ENCODE measurements at places on chromosomes 12 and 14. TPM values are rescaled to one million over a fixed set of nuclear protein-coding genes. Genes with fewer than 3 reads are reported as not detected.

The BCL2L2 gene
- 44.9 TPM for total RNA-seq

The PRB2 gene
- not detected for total RNA-seq

GRCh38 chr12:108691998-108692808 is 39.1 kb downstream of the CORO1C start:
- H3K36me3 ChIP-seq: no peaks in the 10 kb centered on the region
- peak overlapping the region; percentile 44 for H3K4me3 ChIP-seq

GRCh38 chr14:105525861-105526775 is at the start of gene TMEM121:
TMEM121 (plus strand) TSS chr14:105526583; CDS start chr14:105528835, 2,252 bp downstream.
- DNase-seq: no peak
- no peaks in the 10 kb centered on the region for H3K36me3 ChIP-seq
- H3K4me1 ChIP-seq: peaks cover 36% of the 10 kb centered on the region

GRCh38 chr12:87802721-87803011 is 226.5 kb downstream of the C12orf50 start:
- no peaks in the 10 kb centered on the region for H3K27me3 ChIP-seq
- no peaks in the 10 kb centered on the region for H3K36me3 ChIP-seq
- no peak for DNase-seq

GRCh38 chr14:74425525-74426201 is 347 bp downstream of the SYNDIG1L start:
- peaks cover 5% of the 10 kb centered on the region for H3K4me1 ChIP-seq
- H3K27me3 ChIP-seq: peaks cover 31% of the 10 kb centered on the region
- no peaks in the 10 kb centered on the region for H3K36me3 ChIP-seq
- DNase-seq: peak; percentile 50
- H3K4me3 ChIP-seq: no peak overlapping the region
- H3K27ac ChIP-seq: no peak overlapping the region

GRCh38 chr14:101947577-101947903 is 16.8 kb upstream of the DYNC1H1 start:
- H3K4me1 ChIP-seq: peaks cover 23% of the 10 kb centered on the region
- H3K36me3 ChIP-seq: no peaks in the 10 kb centered on the region
- peak overlapping the region; percentile 71 for H3K4me3 ChIP-seq
- no peak for DNase-seq

- no peak overlapping the region for H3K4me3 ChIP-seq
- no peaks in the 10 kb centered on the region for H3K4me1 ChIP-seq
- H3K27ac ChIP-seq: no peak overlapping the region
- no peaks in the 10 kb centered on the region for H3K36me3 ChIP-seq
- H3K27me3 ChIP-seq: no peaks in the 10 kb centered on the region
These were observed 162.5 kb downstream of the SLC38A4 start for GRCh38 chr12:46663318-46663717.

DNA sequence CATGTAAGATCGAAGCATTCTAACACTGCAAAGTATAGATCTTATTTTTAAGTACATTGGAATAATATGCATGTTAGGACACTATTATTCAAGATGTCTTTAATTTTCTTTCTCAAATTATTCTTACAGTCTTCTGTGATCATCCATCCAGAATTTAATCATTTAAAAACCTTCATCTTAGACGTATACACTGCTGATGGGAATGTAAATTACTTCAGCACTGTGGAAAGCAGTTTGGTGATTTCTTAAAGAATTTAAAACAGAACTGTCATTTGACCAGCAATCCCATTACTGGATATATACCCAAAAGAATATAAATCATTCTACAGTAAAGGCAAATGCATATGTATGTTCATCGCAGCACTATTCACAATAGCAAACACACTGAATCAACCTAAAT is 3.2 kb upstream of the RPS29 start:
- no peak overlapping the region for H3K27ac ChIP-seq
- H3K4me1 ChIP-seq: peaks cover 20% of the 10 kb centered on the region
- H3K36me3 ChIP-seq: no peaks in the 10 kb centered on the region
- DNase-seq: no peak
- H3K27me3 ChIP-seq: no peaks in the 10 kb centered on the region

All from heart right ventricle (tissue), 16 donors.